H1 (cell line): ENCODE measurements at places on chromosomes 12 and 14.

GRCh38 chr12:119235197-119235751 lies 56.5 kb downstream of the HSPB8 start:
- DNase-seq = no peak

GRCh38 chr12:112218150-112218549 lies 92.8 kb downstream of the TRAFD1 start:
- DNase-seq = no peak

DNA sequence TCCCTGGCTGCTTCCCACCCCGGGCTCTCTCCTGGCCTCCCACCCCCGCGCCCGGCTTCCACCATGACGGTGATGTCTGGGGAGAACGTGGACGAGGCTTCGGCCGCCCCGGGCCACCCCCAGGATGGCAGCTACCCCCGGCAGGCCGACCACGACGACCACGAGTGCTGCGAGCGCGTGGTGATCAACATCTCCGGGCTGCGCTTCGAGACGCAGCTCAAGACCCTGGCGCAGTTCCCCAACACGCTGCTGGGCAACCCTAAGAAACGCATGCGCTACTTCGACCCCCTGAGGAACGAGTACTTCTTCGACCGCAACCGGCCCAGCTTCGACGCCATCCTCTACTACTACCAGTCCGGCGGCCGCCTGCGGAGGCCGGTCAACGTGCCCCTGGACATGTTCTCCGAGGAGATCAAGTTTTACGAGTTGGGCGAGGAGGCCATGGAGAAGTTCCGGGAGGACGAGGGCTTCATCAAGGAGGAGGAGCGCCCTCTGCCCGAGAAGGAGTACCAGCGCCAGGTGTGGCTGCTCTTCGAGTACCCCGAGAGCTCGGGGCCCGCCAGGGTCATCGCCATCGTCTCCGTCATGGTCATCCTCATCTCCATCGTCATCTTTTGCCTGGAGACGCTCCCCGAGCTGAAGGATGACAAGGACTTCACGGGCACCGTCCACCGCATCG lies 1.8 kb downstream of the KCNA1 start:
- no peak for DNase-seq

DNA sequence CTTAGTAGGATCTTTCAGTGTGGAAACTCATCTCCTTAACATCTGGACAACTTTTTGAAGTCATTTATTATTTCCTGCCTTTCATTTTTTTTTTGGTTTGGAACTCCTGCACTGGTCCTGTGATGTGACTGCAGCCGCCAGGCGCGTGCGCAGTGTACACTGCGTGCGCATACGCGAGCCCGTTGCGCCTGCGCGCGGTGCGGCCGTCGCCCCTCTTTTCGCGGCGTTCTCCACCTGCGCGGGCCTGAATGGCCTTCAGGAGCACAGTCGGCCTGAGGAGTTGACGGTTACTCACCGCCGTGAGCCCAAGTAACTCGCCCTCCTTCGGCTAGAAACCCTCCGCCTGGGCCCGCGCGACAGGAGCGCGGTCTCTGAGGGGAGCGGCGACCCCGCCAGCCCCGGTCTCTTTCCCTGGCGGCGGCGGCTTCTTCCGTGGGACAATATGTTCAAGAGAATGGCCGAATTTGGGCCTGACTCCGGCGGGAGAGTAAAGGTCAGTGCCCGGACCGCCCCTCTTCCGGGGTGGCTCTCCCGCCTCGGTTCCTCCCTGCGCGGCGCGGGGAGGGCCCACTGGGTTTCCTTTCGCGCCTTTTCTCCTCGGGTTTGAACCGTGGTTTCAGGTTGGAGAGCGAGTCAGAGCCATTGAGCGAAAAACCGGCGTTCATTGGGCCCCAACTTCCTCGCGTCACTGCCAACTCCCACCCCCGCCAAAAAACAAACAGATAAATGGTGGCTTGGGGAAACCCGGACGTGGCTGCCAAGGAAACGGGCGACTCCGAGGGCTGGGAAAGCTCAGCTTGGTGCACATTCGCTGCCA lies at the start of gene YEATS4:
YEATS4 (plus strand) TSS at position 213 of the 817 bp plus-strand sequence; CDS start at position 443, 230 bp downstream.
- peak; percentile 65 for DNase-seq

DNA sequence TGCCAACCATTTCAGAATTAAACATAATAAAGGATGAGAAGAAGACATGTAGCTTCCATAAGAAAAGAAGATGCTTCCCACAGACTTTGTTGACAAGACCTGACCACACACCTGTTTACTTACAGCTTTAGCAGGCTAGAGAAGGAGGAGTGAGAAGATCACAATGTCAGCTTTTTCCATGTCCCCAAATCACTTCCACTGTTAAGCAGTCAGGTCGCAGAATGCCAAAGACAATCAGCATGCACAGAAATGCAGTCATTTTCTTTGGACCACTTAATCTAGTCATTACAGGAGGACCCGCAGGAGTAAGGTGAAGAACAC lies 314.9 kb downstream of the SSPN start:
- DNase-seq = no peak

DNA sequence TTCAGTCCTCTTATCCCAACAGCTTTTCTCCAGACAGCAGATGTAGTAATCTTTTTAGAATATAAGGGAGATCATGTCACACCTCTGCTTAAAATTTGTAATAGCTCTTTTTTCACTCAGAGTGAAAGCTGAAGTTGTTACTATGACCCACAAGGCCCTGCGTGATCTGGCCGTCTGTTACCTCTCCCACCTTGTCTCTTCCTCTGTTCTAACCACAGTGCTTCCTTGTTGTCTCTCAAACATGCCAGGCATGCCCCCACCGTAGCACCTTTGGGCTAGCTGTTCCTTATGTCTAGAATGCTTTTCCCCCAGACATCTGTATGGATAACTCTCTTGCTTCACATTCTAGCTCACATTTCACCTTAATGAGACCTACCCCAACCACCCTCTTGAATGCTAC lies 6.5 kb downstream of the NECAP1 start:
- DNase-seq = no peak

- no peak for DNase-seq
These were observed 69.9 kb downstream of the RAD51B start for GRCh38 chr14:67889455-67889854.

DNA sequence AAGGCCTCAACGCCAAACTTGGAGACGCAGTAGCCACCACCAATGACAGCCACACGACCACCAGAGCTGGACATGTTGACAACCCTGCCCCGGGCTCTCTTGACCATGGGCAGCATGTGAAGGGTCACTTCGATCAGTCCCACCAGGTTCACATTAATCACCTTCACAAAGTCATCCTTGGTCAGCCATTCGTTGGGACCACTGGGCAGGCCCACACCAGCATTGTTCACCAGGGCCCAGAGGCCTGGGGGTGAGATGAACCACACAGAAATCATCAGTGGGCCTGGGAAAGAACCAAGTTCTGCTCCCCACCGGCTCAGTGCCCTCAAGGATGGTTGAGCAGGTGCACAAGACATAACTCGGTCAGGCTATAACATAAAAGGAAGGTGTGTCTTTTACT lies 4.0 kb downstream of the SDR9C7 start:
- peak; percentile 37 for DNase-seq

DNA sequence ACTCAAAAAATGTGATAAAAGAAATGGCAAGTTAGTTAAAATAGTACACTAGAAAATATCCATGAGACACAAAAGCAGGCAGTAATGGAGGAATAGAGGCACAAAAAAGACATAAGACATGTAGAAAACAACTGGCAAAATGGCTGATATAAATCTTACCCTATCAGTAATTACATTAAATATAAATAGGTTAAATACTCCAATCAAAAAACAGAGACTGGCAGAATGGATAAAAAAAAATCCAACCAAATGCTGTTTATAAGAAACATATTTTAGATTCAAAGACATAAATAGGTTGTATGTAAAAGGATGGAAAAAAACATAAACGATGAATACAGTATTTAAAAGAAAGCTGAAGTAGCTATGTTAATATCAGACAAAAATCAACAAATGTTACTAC lies 15.3 kb upstream of the BATF start:
- DNase-seq = no peak
